ENCODE measurements at places on chromosomes 6 and 20.

DNA sequence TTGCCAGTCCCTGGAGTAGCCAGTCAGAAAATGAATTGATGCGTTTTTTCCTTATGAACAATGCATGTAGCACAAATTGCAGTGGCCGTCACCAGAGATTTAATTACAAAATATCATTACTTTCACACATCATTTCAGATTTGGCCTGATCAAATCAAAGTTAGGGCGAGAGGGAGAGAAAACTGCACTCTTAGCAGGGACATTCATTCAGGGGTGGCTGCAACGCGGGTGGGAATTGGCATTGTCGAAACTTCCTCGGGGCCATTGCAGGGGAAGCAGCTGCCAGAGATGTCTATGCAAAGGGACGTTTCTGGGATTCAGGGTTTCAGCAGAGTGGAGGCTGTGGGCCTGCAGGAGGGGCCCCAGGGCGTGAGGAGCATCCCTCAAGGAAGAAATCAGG is 76.5 kb upstream of the TOP1 start:
- DNase-seq, result no peak

GRCh38 chr20:25039697-25040437 is 18.1 kb downstream of the ACSS1 start:
- DNase-seq, result peak; percentile 86

- DNase-seq, result no peak
These were observed 67.5 kb upstream of the TFB1M start for GRCh38 chr6:155381673-155382337.

DNA sequence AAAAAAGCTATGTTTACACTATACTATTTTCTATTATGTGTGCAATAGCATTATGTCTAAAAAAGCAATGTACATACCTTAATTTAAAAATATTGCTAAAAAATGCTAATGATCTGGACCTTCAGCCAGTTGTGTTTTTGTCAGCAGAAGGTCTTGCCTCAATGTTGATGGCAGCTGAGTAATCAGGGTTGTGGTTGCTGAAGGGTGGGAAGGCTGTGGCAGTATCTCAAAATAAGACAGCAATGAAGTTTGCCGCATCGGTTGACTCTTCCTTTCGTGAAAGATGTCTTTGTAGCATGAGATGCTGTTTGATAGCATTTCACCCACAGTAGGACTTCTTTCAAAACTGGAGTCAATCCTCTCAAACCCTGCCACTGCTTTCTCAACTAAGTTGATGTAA is 134.7 kb upstream of the CDYL start:
- no peak for DNase-seq

- DNase-seq, result no peak
These were observed 922.8 kb downstream of the QKI start for GRCh38 chr6:164337024-164337924.

- DNase-seq, result no peak
These were observed 13.6 kb downstream of the IP6K3 start for GRCh38 chr6:33732817-33733708.

GRCh38 chr6:1024587-1024986 is 287.3 kb upstream of the FOXQ1 start:
- DNase-seq, result no peak

GRCh38 chr6:108497883-108498282 is 62.8 kb upstream of the FOXO3 start:
- DNase-seq, result no peak

- no peak for DNase-seq
These were observed 98.9 kb downstream of the ZNF217 start for GRCh38 chr20:53494753-53495152.

GRCh38 chr20:46111028-46111835 is 6.9 kb upstream of the CD40 start:
- no peak for DNase-seq

DNA sequence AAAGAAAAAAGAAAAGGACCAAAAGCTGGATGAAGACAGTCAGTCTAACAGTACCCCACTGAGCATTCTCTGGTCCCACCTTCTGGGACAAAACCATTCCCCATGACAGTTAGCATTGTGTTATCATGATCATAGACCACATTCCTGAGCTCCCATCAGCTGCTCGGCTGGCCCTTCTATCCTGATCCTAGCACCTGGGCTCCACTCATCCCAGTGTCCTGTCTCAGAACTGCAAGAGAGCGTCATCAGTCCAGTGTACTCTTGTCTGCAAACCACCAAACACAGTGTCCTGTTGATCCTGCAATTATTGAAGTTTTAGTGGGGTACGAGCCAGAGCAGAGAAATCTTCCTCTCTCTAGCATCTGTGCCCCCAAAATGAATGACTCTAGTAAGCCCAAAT is 16.0 kb upstream of the TAAR1 start:
- DNase-seq, result no peak

GRCh38 chr20:45892049-45892825 is 1.1 kb downstream of the CTSA start:
- no peak for DNase-seq

GRCh38 chr6:163397326-163397725 is 17.2 kb upstream of the QKI start:
- DNase-seq, result no peak

DNA sequence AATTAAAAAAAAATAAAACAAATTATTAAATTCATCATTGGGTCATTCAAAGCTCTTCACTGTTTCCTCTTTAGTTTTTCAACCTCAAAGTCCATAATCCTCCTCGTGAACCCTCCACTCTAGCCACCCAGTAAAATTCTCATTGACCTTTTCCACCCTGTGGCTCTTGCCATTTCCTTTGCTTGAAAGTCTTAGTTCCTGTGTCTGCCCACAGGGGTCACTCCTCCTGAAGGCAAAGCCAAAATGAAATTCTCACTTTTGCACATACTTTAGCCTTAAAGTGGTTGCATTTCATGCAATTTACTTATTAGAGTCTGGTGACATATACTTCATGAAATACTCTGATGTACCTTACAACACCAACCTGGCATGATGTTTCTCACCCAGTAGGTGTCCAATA is 263.7 kb downstream of the BMP2 start:
- no peak for DNase-seq

DNA sequence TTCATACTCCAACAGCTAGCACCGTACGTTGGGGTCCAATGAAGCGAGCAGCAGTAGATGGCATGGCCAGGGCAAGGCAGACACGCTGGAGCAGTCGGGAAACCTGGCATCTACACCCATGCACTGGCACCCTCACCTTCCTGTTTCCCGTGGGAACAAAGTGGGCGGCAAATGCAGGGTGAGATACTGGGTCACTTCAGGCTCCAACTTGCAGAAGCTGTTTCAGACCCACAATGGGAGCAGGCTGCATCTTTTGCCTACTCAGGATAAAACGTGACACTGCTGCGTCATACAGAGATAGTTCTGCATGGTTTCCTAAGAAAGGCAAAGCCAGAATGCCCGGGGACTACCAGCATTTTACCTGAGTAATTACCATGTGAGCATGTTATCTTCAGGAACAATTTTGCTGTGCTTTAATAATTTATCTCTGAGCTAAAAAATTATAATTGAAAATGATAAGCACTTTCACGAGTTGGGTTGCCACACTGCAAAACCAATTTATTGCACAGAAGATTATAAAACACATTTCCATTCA is 10.9 kb upstream of the CD93 start:
- no peak for DNase-seq

- DNase-seq, result no peak
These were observed 90.0 kb upstream of the RPS6KA2 start for GRCh38 chr6:166716910-166717617.

DNA sequence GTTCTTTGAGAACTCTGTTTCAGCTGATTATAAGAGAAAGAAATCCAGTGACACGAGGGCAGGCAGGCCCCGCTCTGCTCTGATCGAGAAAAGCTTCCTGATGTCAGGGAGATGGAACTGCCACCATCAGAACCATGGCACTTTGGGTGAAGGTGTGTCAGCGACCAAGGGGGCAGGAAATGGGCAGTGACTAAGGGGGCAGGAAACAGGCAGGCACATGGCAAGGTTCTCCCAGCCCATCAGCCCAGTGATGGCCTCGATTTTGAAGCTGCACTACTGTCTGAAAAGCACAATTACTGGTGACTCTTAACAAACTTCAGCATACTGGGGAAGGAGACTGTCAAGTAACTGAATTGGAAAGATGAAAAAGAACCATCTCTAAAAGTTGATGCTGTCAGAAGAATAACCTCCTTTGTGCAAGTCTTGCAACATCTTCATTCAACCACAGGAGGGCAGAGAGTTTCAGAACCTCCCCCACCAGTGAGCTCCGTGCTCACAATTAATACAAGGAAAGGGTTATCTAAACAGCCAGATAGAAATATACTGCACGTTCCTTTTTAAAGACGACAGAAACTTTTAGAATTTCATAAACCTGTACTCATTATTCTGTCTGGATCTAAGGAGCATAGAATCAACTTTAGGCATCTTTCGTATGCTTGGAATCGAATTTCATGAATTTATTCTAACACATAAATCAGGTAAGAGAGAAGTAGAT is 39.1 kb downstream of the TMX4 start:
- no peak for DNase-seq

GRCh38 chr20:19765266-19765665 is 7.2 kb downstream of the RIN2 start:
- DNase-seq, result no peak

GRCh38 chr20:54067606-54068174 is 2.7 kb downstream of the BCAS1 start:
- DNase-seq, result no peak

DNA sequence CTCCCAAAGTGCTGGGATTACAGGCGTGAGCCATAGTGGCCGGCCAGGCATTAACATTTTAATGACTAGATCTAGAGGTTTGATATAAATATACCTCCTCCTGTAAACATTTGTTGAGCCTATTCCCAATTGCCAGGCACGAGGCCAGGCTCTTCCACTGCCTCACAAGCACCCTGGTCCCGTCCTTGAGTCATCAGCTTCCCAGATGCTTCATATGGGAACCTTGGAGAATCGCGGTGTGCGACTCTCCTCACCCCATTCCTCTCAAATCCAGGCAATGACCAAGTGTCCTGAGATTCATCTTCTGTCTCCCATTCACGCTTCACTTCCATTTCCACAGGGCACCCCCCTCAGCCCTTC is 35.9 kb upstream of the PIM1 start:
- no peak for DNase-seq

GRCh38 chr6:53322188-53323029 is 26.3 kb downstream of the ELOVL5 start:
- DNase-seq, result no peak

GRCh38 chr6:37362101-37362828 is 8.5 kb downstream of the RNF8 start:
- DNase-seq, result no peak

DNA sequence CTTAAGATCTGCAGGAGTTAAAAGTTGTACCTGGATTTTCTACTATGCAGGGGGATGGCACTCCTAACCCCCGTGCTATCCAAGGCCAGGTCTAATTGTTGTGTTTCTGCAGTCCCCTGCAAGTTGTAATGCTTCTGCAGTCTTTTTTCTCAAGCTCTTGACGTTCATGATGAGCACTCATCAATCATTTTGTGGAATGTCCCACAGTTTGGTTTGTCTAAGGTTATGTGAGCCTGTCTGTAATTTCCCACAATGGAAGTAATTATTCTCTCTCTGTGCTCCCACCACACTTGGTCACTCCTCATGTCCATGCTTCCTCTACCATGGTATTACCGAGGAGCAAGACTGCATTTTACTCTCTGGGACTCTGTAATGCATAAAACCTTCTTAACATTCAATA is 107.6 kb upstream of the SSTR4 start:
- DNase-seq, result no peak

DNA sequence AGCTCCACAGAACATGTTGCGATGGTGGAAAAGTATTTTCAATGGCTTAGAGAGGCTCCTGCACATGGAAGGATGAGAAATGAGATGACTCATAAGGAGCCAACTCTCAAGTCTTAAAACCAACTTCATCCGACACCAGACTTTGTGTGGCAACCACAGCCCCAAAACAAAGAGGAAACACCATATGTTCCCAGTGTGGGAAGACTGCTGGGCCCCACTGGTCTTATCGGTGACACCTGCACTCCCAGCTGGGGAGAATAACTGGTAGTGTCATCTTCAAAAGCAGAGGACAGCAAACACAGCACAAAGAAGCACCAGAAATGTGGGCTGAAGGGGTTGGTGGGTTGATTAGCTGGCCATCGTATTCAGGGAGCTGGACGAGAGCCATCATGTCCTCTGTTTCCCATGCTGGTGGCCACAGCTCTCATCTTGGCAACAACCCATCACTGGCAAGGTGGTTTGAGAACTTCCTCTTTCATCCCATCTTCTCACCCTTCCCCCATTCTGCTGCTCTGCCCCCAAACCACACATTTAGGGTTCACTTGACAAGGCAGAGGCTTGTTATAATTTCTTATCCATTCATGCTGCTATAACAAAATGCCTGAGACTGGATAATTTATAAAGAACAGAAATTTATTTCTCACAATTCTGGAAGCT is 46.0 kb upstream of the TASP1 start:
- DNase-seq, result no peak

DNA sequence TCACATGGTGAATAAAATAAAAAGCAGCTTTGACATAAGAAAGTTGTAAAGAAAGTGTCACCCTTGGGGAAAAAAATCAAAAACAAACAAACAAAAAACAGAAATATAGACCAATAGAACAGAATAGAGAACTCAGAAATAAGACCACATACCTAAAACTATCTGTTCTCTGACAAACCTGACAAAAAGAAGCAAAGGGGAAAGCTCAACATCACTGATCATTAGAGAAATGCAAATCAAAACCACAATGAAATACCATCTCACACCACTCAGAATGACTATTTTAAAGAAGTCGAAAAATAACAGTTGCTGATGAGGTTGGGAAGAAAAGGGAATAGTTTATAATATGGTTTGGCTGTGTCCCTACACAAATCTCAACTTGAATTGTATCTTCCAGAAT is 159.1 kb downstream of the TINAG start:
- DNase-seq, result no peak

DNA sequence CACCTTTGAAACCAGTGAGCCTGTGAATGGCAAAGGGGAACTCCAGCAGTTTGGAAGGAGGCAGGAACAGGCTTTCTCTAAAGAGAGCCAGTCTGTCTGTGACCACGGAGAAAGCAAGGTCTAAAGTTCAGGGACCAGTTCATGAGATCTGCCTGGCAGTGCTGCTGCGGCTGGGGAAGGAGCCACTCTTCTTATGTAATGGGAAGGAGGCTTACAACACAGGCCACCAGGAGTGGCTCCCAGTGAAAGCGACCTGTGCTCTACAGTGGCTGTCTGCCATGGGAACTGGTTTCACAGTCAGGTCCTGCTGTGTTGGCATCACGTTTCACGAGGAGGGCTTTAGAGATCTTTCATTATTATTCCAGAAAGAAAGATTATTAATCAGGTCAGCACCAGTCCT is 291.9 kb upstream of the PRDM1 start:
- no peak for DNase-seq

Measured in DMS79 (cell line).